ENCODE measurements at places on chromosomes 12 and 14.

GRCh38 chr12:15931590-15932053 lies 20.5 kb downstream of the DERA start:
- no peak for DNase-seq

DNA sequence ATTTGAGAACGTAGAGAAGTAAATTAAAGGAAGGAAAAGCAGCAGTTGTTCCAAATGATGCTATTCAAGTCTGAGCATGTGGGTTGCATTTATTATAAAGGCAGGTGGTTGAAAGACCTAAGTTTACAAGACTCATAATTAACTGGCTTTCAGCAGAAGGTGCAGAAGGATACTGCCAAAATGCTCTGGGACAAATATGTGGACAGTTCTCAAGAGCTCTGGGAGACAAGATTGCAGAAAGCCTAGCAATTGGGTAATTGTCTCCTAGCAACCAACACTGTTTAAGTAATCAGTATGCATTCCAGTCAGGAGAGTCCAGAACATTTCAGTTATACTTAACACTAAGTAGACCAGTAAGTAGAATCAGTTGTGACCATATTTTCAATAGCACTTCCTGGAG lies 131.5 kb downstream of the GPR135 start:
- no peak for DNase-seq

GRCh38 chr12:50926415-50926814 lies 25.9 kb upstream of the HIGD1C start:
- DNase-seq = no peak

- DNase-seq = peak; percentile 47
Observed at GRCh38 chr12:112900298-112901145, 6.2 kb upstream of the OAS1 start.

DNA sequence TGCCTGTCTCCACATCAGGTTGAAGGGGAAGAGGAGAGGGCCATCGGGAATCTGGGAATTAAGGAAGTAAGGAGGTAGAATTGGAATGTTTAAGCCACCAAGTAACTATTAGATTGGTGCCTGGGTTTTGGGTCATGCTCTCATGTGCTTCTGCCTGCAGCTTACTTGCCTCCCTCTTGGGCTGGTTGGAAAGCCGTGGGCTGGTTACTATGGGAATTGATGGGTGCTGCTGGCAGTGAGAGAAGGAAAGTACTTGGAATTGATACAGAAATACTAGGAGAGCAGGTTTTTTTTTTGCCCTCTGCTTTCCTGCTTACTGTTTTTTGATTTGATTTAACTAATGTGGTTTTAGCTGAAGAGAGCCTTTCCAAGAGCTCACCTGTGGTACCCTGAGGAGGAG lies 493.5 kb upstream of the RGS6 start:
- no peak for DNase-seq

DNA sequence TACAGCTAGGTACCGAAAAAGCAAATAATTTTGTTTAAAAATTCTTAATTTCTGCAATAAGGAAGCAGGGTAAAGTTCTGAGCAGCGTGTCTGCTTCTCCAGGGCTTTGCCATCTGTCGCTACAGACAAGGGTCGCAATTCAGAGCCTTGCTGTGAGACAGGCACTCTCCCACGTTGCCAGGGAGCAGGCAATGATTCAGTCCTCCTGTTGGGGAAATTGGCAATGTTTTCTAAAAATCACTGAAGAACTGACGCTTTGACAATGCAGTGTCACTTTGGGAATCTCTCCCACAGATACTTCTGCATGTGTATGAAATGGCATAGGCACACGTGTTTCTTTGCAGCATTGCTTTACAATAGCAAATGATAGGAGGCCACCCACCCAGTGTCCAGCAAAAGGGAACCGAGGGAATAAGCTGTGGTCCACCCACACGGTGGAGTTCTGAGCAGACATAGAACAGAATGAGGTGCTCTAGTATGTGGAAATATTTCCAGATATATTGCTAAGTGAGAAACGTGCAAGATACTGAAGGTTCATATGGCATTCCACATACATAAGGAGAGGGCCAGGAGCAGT lies 16.0 kb upstream of the HIP1R start:
- no peak for DNase-seq

DNA sequence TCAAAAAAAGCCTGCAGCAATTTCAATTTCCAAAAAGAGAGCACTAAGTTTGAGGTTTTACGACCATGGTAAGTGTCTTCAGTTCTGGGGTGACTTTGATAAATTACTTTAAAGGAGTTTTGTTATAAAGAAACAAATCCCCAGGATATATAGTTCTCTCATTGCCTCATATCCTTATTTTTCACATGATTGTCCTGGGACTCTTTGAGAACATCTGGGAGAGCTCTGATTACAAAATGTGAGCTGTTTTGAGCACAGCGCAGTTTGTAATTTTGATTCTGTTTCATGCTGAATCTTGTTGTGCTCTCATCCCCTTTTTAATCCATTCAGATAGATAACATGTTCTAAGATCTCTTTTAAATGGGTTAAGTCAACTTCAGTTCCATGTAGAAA lies 67.7 kb upstream of the DCN start:
- no peak for DNase-seq

- no peak for DNase-seq
Observed at GRCh38 chr14:90853116-90853515, 36.9 kb upstream of the TTC7B start.

DNA sequence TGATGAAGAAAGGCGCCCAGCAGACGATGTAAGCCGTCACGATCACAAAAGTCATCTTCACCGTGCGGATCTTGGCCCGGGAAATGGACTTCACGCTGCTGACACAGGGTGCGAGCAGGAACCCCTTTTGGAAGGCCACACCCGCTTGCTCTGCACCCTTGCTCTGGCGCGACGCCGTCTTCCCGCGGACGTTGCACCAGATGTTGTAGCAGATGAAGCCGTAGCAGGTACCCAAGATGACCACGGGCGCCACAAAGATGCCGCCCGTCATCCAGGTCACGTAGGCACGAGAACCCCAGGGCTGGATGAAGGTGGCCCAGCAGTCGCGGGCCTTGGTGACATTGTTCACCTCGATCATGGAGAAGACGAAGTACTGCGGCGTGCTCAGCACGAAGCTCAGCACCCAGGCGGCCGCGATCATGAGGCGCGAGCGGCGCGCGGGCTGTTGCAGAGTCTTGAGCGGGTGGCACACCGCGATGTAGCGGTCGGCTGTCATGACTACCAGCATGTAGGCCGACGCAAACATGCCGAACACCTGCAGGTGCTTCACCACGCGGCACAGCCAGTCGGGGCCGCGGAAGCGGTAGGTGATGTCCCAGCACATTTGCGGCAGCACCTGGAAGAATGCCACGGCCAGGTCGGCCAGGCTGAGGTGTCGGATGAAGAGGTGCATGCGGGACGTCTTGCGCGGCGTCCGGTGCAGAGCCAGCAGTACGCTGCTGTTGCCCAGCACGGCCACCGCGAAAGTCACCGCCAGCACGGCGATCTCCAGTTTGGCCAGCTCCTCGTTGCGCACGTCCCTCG lies 890 bp downstream of the AVPR1A start:
- no peak for DNase-seq

GRCh38 chr14:42533476-42533875 lies 926.8 kb downstream of the LRFN5 start:
- no peak for DNase-seq

DNA sequence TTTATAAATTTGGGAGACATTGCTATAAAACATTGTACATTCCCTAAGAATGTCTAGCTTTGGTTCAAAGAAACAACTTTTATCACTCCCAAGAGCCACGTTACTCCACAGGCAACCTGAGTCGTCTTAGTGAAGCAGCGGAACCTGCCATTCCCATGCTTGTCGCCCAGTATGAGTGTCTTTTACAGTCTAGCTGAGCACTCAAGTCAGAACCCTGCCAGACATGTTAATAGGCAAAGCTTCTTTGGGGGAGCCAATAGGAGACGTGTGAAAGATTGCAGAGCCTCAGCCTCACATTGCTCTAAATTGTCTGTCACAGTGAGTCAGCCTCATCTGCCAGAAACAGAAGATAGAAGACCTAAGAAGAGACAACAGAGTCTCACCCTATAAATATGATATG lies 541.6 kb upstream of the FLRT2 start:
- DNase-seq = no peak

- DNase-seq = no peak
Observed at GRCh38 chr12:42683933-42684801, 94.6 kb upstream of the PRICKLE1 start.

DNA sequence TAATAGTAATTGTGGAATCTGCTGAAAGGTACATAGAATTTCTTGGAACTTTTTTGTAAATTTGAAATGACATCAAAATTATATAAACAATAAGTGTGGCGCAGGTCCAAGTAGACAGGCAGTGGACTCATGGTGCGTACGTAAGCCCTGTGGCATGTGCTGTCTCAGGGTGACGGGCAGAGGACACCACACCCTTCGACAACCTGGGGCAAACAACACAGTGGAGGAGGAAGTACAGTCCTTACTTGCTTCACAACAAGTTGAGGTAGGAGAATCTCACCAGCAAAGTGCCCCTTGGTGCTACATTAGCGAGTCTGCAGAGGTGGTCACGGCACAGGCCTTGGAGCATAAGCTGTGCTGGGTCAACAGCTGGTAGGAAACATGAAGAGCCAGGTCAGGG lies 180.9 kb downstream of the AEBP2 start:
- no peak for DNase-seq

Measured in GM12864 (cell line).